ENCODE measurements at places on chromosomes 2 and 18.

DNA sequence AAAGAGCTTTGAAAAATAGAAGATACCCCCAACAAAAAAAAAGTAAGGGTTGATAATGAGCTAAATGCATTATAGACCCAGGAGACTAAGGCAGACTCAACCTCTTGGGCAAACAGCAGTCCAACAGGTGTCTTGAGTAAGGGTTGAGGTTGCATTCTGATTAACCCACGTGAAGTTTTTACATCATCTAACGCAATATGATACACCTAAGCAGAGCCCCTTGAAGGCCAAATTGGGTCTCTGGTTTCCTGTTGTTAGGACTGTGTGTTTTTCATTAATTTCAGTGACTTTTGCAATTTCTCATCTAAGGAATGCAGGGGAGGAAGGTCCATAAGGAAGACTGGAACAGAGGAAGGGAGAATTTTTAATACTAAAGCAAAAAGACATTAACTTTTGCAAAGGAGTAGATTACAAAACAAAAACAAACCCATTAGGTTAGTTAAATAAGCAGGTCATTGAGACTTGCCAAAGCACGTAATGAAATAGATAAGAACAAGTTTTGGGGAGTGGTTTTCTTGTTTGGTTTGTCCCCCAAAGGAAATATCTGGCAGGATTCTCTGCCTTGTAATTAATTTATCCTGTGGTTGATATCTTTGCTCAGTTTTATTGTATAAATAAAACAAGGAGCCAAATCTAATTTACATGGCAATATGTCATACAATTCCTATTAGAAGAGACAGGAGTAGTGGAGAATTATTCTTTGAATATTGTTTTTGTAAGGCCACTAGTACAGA, 244.3 kb downstream of the ETAA1 start:
- DNase-seq, result no peak

DNA sequence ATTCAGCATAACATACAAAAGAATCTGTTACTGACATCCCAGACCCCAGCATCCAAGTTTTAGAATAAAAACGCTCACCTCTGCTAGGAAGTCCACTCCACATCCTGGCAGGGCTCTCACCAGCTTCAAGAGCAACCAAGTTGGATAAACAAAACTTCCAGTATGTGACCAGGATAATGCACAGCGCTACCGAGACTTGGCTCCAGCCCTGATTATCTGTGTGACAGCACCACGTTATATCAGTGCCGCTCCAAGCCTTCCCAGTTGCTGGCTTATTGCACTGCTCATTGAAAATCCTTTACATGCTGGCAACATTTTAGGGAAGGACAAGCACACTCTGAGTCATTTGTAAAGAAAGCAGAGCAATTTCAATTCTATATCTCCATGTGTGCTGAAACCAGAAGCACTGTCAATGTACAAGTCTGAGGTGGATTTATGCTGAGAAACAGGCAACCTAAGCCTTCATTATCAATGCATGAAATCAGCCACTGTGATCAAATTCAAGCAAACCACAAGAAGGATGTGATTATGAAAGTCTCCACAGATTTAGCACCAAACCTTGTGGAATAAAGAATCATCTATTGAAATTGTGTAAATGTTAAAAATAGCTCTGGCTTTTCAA, 115.7 kb downstream of the ZNF385B start:
- DNase-seq, result no peak

GRCh38 chr2:33448220-33448899, 28.1 kb upstream of the RASGRP3 start:
- DNase-seq, result no peak

- DNase-seq, result no peak
Measured at GRCh38 chr2:83103613-83104012, 1355.5 kb downstream of the SUCLG1 start.

DNA sequence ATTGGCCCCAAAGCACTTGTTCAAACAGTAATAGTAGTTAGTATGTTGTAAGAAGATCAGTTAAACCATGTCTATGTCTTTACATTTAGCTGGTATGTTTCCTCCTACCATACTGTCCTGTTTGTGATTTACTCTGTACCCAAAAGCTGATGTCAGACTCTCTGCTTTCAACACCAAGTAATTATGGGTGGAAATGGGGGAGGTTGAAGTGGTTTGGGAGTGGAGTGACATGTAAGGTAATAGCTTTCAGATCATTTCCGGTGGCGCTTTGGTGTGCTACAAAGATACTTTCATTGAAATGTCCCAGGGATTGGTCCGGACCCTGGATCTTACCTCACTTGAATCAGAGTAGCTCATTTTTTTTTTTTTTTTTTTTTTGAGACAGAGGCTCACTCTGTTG, 39.7 kb upstream of the TGIF1 start:
- no peak for DNase-seq

DNA sequence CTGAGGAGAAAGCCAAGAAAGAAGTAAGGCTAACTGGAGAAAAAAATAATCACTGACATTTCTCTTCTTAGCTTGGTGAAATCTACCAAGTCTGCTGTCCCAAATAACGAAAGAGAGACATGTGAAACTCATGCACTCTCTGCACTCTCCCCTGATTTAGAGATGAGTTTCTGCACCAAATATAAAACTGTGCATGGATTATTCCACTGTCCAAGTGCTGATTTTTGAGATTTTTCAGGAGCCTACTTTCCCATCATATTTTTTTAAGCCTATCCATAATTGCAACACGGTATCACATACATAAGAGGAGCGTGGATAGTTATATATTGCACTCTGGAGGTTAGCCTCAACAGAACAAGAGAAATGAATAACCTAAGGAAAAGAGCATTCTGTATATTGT, 10.0 kb upstream of the RIT2 start:
- DNase-seq, result no peak

- no peak for DNase-seq
Measured at GRCh38 chr2:152115952-152116351, 17.1 kb upstream of the CACNB4 start.

Data from neural crest cell (in vitro differentiated cells).